Midbrain (tissue), 1 donor: ENCODE measurements at places on chromosomes 11 and 22.
A peak's percentile ranks its signal among the peaks of the same experiment; 100 is the strongest.

GRCh38 chr22:17906978-17907747 is 117.2 kb downstream of the MICAL3 start:
- no peak for DNase-seq

- no peak for DNase-seq
Observed at GRCh38 chr11:91981995-91982394, 242.6 kb upstream of the FAT3 start.

DNA sequence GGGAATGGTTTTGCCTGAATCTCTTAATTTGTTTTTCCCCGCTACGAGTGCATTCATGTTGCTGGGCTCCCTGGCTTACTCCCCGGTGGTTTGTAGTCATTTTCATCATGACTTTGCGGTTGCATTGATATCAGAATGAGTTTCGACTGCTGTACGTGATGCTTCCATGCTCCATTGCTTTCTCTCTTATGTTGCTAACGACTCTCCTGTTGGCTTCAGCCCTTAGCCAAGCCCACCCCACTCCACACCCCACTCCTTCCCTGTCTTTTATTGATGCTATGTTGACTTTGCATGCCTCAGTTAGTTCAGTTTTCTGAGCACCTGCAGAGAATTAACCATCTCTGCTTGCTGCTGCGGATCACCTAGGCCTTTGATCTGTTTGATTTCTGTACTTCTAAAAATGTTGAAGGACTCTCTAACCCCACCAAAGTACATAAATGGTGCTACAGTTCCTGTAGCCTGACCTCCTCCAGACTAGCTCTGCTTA is 65.3 kb downstream of the ARFGAP2 start:
- DNase-seq = no peak

DNA sequence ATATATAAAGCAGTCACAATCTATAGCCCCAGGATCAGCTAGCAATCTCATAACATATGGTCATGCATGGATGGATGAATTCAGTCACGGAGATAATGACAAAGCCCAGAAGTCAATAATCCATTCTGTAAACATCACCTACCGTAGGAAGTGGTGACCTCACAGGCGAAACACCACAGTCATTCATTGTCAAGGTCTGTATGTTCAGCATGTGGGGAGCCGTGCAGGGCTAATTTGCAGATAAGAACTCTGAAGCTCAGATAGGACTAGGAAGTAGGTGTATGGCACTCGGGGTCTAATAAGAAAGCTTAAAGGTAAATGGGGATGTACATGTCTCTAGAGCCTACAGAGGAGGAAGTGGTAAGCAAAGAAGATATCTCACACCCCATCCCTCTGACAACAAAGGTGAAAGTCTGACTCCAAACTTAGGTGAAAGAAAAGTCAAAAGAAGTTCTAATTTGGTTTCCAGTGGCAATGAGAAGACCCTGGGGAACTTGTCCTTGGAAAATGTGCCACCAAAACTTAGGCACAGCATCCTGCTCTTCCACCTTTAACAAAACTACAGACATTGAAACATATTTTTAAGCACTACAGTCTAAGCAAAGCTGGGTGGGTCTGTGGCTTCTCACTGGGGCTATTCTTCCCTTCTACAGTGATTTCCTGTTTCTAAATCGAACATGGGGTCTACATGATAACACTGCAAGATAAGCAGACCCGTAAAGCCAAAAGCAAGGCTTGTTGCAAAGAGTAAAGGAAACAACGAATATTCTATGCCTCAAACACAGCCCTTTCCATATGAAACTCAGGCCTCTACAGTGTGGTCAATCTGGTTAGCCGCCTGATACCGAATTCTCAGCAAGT is 5.2 kb downstream of the CRTAM start:
- DNase-seq = no peak

DNA sequence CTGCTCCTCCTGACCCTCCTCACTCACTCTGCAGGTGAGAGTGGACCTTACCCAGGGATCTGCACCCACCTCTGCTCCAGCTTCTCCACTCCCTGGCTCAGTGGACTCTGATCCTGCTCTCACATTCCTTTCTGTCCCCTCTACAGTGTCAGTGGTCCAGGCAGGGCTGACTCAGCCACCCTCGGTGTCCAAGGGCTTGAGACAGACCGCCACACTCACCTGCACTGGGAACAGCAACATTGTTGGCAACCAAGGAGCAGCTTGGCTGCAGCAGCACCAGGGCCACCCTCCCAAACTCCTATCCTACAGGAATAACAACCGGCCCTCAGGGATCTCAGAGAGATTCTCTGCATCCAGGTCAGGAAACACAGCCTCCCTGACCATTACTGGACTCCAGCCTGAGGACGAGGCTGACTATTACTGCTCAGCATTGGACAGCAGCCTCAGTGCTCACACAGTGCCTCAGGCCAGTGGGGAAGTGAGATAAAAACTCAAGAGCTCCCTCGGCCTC is 29.7 kb upstream of the VPREB1 start:
- no peak for DNase-seq

DNA sequence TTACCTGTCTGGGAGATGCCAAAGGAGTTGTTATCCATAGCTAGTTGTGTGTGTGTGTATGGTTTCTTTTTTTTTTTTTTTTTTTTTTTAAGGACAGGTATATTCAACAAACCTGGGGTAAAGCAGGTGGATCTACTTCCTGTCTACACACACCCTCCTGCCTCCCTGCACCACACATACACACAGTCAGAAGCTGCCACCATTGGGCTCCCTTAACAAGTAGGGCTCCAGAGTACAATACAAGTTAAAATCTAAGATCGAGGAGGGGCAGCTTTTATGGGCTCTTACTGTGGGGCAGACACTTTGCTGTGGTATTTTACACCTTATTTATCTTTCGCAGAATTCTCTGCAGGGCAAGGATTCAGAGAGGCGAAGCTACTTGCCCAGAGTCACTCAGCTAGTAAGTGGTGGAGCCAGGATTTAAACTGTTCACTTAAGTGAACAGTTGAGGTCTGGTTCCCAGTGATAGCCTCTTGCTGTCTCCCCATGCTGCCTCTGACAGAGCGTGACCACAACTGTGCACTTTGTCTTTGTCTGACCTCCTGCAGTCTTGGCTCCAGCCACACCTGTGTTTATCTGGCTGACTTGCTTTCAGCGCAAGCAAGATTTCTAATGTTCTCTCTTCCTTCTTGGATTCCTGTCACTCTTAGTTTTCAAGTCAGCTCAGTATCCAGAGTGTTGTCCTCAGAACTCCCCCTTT is 135.0 kb downstream of the CSNK2A3 start:
- no peak for DNase-seq

DNA sequence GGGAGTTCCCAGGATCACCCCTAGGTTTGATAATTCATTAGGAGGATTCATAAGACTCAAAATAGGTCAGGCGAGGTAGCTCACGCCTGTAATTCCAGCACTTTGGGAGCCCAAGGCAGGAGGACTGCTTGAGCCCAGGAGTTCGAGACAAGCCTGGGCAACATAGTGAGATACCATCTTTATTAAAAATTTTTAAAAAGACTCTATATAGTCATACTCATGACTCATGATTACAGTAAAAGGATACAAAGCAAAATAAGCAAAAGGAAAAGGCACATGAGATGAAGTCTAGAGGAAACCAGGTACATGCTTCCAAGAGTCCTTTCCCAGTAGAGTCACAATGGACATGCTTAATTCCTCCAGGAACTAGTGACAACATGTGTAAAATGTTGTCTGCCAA is 13.9 kb upstream of the PTS start:
- no peak for DNase-seq

DNA sequence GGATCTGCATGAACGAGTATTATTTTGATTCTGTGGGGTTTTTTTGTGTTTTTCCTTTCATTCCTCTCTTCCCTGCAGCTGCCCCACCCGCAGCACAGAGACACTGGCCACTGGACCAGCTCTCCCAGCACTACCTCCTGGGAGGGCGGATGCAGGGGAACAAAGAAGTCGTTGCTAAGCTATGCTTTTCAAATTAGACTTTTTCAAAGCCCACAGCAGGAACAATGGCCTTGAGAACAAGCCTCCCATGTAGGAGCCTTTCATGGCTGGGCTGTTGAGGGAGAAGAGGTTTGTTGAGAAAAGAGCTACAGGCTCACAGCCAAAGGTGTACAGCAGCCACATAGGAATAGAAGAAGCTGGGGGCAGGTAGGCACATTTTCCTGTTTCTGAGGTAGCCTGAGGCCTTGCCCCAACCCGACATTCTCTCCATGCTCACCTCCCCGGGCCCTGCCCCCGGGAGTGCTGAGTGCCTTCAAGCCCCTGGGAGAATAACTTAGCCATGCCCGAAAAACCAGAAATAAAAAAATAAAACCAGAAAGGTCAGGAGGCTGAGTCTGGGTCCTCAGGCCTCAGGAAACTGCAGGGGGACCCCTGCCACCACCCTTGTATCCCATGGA is 20.5 kb upstream of the SYT12 start:
- no peak for DNase-seq

GRCh38 chr11:69931994-69932910 is 113.0 kb upstream of the FGF3 start:
- DNase-seq = no peak

GRCh38 chr11:9228091-9228490 is 37.1 kb downstream of the DENND5A start:
- no peak for DNase-seq

GRCh38 chr11:120842195-120842594 is 181.7 kb upstream of the TBCEL start:
- no peak for DNase-seq

GRCh38 chr22:48635816-48636215 is 1191.9 kb downstream of the BRD1 start:
- no peak for DNase-seq

- no peak for DNase-seq
Observed at GRCh38 chr22:29951791-29952413, 68.9 kb downstream of the MTMR3 start.

- no peak for DNase-seq
Observed at GRCh38 chr11:95674657-95675358, 114.8 kb downstream of the FAM76B start.

DNA sequence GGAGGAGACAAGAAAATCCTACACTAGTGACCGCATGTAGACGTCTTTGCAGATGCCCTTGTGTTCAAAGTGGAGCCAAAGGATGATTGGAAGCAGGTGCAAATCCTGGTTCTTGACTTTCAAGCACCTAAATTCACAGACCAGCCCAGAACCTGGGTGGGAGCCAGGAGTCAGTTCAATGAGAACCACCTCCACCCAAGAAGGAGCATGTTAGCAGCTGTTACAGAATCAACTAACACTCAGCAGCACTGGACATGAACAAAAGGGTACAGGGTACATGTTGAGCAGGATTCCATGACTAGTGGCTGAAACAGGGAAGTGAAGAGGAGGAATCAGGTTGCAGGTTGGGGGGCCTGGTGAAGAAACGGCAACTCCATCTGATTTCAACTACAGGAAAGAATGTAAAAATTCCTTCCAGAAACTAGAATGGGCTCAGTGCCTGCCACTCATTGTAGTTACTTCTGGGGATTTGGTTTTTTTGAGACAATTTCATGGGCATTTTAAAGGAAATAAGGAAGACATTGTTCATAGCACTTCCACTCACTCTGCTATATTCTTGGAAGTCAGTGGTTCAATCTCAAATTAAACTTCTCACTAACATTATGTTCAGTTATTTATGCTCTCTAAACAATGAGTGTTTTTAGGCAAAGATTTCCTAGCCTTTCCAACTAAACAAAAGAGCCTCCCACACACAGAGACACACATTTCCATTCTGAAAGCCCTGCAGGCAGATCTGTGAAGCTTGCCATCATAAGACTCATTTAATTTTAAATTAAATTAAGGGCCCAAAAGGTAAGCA is 173.3 kb downstream of the CADM1 start:
- no peak for DNase-seq

- no peak for DNase-seq
Observed at GRCh38 chr11:134036492-134037045, 32.3 kb upstream of the JAM3 start.

DNA sequence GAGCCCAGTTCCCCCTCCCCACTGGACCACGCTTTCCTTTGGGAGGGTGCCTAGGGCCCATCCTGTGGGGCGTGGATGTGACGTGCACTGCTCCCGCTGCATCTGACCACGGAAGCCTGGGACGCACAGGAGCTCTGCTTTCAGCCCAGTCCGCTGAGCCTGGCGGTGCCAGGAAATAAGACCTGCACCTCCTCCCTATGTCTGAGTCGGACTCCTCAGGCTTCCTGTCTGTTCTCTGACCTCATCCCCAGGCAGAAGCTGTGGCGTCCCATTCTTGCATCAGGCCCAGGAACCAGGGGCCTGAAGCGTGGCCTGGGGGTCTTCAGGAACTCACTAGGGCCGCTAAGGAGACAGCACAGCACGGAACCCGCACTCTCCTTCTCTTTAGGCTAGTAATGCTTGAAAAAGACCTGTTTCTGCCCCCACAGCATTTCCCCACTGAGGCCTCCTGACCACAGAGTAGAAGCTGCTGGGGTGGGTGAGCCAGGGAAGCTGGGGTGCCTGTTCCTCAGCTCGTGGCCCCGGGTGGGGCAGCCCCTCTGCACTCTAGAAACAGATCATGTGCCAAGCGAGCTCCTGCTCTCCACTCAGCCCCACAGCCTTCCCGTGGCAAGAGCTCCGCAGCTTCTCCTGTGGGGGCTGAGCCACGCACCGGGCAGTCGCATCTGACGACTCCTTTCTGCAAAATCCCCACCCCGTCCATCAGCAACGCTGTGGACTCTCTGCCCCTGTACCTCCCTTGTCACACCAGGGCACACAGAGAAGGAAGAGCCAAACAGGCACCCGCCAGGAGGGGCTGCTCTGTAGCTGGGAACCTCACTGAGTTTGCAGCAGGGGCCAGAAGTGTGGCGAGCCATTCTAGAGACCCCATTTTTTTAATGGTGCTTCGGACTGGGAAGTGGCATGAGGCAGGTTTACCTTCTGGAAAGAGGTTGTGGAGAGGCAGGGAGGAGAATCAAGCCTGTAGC is 22.6 kb downstream of the MOV10L1 start:
- no peak for DNase-seq

GRCh38 chr11:33959855-33960400 is 68.1 kb upstream of the LMO2 start:
- DNase-seq = no peak

- no peak for DNase-seq
Observed at GRCh38 chr11:11845071-11845470, 3.3 kb downstream of the USP47 start.

DNA sequence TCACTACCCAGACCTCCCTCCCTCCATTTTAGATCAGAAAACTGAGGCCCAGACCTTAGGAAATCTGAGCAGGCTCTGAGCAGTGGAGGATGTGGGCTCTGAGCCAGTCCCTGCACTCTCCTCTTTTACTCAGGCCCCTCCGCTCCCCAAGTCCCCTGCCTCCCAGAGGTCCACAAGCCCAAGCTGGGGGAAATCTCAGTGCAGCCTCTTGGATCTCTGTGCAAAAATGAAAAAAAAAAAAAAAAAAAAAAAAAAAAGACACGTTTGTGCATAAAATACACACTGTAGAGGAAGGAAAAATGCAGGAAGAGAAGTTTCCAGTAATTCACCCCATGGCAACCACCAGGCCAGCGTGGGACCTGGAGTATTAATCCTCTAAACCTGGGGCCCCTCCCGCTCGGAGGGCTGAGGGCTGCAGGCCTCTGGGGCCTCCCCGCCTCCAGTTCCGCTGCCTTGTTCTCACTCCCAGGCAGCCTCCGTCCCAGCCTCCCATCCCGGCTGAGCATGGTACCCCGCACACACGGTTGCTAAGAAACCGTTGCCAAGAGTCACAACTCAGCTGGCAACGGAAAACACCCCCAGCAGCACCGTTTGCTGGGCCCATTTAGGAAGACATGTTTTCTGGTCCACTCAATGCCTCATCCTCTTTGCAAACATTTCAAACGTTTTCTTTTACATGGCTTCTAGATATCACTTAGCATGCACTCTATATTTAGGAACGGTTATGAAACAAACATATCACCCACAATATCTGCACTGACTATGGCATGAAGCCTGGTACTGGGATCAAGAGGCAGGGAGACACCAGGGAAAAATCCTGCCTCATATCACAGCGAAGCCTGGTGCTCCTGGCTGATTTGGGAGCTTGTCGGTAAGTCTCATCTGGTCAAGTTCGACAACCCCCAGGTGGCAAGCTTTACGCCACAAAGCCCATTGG is 227.5 kb downstream of the CTTN start:
- peak; percentile 24 for DNase-seq
